ENCODE measurements at places on chromosomes 5 and 9. TPM values are rescaled to one million over a fixed set of nuclear protein-coding genes. Genes with fewer than 3 reads are reported as not detected.

SEMA6A gene
- 28.7 TPM for total RNA-seq

PHF24 gene
- 0.25 TPM for total RNA-seq

GRCh38 chr9:69446496-69446895 lies 121.5 kb downstream of the ENTREP1 start:
- DNase-seq = no peak

CKMT2 gene
- total RNA-seq = 3.4 TPM

DNA sequence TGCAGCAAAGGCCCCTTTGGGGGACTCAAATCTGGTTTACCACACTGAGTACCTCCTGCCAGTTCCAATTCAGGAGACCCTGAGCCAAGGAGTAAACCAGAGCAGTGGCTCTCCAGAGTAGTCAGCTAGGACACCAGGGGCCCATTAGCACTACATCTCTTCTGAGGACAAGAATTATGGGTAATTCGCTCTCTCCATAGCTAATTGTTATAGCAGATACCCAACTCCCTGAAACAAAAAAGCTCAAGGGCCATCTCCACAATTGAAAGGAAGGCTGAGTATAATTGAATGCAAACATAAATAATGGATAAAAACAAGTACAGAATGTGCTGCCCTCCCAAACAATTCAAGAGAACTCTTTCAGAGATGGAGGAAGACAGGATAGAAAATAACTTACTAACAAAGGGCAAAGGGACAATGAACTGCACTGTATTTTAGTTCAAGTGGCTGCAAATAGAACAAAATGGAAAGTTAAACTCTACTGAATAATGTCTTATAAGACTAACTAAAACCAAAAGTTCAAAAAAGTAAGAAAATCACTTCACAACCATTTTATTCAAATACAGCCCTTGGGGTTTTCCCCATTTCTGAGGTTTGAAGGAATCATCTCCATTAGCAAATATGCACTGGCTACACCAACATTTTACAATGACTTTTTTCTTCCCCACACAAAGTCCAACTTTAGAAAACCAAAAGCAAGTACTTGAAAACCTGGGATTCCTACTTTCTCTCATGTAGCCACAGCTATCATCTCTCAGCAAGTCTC lies 118.8 kb downstream of the SIL1 start:
- no peak for DNase-seq

CDC20B gene
- not detected for total RNA-seq

SLC34A3 gene
- not detected for total RNA-seq

DNA sequence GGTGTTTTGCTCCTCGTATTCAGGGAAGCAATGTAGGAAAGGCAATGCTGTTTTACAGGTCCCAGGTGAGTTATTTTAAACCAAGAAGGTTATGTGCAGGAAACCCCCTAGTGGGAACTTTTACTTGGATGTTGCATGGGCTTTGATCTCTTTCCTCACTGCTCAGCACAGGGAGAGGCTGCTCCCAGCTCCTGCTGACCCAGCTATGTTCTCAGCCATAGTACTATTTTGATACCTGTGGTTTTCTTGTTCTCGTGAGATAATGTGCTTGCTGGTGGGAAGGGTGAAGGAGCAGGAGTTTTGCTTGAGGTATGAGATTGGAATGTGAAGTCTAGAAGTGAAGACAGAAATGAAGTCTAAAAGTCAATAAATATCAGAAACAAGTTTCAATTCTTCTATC lies 265.6 kb upstream of the FBXL7 start:
- DNase-seq = no peak
